Midbrain (tissue), 1 donor: ENCODE measurements at places on chromosomes 2 and 18.

GRCh38 chr2:230129343-230129742 is 60.6 kb upstream of the SLC16A14 start:
- no peak for DNase-seq

DNA sequence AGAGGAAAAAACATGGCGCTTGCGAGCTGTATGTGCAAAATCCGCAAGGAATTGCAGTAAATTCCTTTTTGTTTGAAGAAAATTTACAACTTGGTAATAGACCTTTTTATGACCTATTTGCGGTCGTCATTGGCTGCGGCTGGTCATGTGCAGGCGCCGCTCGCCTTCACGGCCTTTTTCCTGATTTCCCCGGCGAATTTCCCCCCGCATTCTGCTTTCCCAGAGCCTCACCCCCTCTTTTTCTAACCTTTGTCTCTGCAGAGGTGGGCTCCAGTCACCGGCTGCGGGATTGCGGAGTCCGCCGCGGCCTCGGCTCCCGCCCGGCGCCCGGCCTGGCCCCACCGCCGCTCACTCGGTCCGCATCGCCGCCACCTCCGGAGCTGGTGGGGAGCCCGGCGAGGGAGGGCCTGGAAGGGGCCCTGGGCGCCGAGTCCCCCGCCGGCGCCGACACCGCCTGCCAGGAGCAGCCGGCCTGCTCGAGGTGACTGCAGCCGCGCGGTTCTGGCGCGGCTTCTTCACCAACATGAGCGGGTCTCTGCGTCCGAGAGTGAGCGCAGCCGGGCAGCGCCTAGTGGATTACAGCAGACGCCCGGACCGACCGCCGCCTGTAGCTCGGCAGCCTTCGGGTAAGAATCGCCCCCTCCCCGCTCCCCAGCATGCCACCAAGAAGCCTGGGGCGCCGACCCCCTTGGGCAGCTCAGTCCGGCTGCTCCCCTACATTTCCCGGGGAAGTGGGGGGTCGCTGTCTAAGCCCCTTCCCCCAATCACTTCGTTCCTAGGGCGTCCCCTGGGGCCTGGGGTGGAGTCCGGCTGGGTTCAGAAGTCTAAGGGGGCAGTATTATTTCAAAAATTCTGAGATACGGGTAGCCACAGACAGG is 7.1 kb downstream of the HOXD8 start:
- no peak for DNase-seq

GRCh38 chr2:12718711-12719399 is 2.1 kb downstream of the TRIB2 start:
- DNase-seq, result no peak

GRCh38 chr2:75360945-75361344 is 161.6 kb upstream of the TACR1 start:
- DNase-seq, result no peak

DNA sequence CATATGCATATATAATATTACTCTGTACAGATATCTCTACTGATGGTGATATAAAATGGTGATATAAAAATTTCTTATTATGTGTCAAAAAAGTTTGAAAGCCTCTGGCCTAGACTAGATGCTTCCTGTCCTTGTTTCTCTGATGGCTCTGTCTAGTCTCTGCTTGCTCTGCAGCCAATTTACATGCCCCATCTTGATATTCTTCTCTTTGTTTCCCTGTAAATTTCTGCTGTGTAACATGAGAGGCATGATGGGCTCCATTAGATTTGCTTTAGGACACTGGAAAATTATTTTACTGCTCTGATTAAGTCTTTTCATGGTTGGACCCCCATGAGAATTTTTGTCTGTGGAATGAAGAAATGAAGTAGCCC is 24.3 kb downstream of the BABAM2 start:
- DNase-seq, result no peak

DNA sequence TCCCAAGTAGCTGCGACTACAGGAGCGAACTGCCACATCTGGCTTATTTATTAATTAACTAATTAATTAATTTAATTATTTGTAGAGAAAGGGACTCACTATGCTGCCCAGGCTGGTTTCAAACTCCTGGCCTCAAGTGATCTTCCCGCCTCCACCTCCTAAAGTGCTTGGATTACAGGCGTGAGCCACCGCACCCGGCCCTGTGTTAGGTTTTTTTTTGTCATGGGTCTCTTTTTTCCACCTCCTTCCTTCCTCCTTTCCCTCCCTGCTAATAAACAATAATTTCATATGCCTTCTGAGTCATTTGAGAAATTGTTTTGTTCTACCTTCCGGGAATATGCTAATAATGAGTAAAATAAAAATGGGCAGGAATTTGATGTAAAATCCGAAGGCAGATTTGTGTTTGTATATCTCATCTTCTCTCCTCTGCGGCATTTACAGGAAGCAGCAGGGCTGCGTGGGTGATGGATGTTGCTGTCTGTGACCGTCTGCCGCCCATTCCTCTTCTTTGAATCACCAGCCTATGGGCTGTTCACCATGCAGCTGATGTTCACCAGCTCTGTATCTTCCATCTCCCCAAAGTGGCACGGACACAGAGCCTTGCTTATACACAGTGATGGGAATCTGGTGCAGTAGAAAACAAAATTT is 89.9 kb downstream of the ACSL3 start:
- DNase-seq, result no peak

GRCh38 chr2:237691029-237691907 is 63.9 kb downstream of the LRRFIP1 start:
- no peak for DNase-seq

DNA sequence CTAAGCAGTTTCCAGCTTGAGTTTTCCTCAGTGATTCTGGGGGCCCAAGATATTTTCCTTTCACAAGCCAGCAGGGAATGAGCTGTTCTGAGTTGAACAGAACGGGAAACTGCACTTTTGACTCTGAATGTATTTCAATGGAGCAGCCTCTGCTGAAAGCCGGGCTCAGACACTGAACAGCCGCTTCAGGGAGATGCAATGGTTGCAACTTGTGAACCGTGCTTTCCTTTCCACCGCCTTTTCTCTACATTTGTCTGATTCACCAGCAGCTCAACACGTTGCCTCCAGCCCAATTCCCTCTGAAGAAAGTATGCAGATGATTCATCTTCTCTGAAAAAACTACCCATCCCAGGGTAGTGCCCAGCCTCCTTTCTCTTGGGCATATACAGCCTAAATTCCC is 119.3 kb upstream of the PKDCC start:
- no peak for DNase-seq

- DNase-seq, result no peak
Measured at GRCh38 chr2:114056294-114057143, 166.6 kb downstream of the ACTR3 start.

DNA sequence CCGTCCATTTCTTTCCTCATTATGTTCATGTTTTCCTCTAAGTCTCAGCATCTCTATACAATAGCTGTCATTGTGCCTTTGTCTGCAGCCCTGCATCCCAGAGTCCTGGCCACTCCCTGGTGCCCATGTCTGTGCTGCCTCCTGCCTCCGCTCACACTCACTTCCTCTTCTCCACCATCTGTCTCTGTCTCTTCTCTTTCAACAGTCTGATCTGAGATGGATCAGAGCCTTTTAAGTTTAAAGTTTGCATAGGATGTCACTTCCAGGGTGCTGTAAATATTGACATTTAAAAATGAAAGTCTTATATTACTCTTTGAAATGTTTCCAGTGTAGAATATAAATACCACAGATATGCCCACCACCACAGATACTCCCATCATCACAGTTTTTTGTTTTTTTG is 42.7 kb downstream of the UBE2F start:
- peak; percentile 75 for DNase-seq

DNA sequence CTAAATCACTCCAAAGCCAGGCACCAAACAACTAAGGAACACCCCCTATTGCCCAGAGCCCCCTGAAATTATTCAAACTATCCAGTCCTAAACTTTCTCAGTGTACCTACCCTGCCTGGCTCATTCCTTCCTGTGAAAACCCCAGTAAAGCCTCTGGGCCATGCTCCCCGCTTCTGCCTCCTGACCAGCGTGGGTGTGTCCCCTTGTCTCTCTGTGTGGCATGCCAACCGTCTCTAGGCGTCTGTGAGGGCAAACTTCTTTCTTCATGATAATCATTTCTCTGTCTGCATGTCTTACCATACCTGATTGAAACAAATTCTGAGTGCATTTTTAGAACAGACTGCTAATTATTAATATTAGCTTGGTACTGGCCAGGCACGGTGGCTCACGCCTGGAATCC is 109.0 kb upstream of the MSH2 start:
- no peak for DNase-seq

GRCh38 chr18:31441493-31441892 is 6.0 kb upstream of the DSG3 start:
- no peak for DNase-seq

DNA sequence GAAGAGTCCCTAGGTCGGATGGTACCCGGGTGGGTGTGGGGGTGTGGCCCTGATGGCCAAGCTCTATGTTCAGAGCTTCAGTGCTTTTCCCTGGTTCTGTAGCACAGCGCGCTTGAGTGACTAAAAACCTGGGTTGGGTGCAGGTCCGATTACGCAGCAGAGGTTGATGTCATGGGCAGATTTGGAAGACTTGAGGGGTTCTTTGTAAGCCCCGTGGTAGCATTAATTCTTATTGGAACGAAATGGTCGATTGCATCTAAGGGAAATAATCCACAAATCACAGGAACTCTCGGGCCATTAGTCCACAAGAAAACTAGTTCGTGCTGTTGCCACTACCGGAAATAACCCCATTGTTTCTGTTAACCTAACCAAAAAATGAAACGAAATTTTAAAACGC is 9.0 kb downstream of the HOXD8 start:
- DNase-seq, result no peak

- no peak for DNase-seq
Measured at GRCh38 chr2:103361712-103362111, 599.9 kb downstream of the TMEM182 start.

GRCh38 chr2:44745922-44746766 is 195.4 kb upstream of the SIX3 start:
- DNase-seq, result no peak

GRCh38 chr2:98037206-98037605 is 41.5 kb upstream of the TMEM131 start:
- no peak for DNase-seq

DNA sequence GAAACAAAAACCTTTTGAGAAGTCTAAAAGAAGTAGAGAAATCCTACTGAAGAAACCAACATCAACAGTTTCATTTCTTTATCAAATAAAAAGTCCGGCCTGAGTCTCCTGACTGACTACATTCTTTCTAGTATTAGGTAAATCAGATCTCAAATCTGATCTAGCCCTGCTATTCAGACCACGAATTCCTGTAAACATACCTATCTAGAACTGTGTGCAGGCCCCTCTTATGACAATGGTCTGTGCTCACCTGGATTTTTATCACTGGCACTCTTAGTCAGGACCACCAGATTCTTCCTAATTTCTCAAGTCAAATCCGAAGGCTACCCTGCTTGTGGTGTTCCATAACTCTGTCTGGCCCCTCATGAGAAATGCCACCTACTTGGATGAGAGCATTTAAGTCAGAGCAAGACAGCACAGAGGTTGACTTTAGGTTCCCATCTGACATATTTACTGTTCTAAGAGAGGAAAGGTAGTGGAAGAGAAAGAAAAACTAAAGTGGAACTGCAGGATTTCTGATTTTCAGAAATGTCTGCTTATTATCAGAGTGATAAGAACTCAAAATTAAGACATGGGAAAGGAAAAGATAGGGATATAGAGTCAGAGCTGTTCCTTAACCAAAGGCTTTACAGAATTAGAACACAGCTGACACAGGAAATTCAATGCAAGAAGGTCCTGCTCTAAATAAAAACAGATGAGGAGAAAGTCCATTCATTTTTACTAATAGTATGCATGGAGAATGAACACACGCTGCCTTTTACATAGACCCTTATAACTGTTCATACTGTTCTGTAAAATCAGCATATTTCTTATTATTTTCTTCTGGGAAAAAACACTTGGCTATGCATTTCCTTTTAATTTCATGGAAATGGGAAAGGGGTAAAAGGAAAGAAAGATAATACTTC is 56.5 kb downstream of the SLC8A1 start:
- no peak for DNase-seq

- DNase-seq, result no peak
Measured at GRCh38 chr2:190722061-190722759, 73.3 kb downstream of the NAB1 start.

DNA sequence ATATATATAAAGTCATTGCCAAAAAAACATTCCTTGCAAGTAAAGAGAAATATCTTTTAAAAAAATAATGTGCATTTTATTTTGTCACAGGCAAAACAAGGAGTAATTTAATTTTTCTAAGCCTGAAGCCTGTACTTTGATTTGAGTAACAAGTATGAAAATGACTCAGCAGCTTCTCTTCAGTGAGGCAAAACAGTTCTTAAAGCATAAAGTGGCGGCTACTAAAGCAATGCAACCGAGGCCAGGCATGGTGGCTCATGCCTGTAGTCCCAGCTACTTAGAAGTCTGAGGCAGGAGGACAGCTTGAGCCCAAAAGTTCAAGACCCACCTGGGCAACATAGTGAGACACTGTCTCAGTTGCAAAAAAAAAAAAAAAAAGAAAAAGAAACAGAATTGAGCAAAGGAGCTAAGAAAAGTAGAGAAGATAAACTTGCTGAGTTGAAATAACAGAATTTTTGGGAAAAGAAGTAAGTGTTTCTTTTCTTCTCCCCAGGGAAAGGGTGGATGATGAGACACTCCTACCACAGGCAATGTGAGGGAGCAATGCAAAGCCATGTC is 29.6 kb downstream of the DOK1 start:
- no peak for DNase-seq

DNA sequence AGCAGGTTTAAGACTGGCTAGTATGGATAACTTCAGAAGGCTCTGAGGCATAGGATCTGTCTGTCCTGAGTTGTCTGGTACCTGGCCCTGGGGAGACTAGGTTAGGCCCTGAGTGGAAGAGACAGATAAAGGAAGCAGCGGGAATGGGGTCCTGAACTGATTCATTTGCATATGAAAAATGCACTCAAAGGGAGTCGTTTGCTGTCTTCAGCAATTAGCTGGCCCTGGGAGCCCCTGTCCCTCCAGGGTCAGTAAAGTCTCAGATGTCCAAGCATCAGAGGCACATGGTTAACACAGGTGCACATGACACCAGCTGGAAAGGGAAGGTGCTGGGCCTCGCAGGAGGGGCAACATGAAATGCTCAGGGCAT is 172.4 kb downstream of the ACOXL start:
- DNase-seq, result no peak

GRCh38 chr18:46261799-46262198 is 157.6 kb downstream of the HAUS1 start:
- no peak for DNase-seq

- peak; percentile 77 for DNase-seq
Measured at GRCh38 chr2:239223310-239224198, 177.3 kb downstream of the HDAC4 start.
